ENCODE measurements at places on chromosomes 16 and 17. TPM values are rescaled to one million over a fixed set of nuclear protein-coding genes. Genes with fewer than 3 reads are reported as not detected.

Gene SLC16A11
- total RNA-seq = not detected

- no peak for DNase-seq
These were observed 2.8 kb downstream of the DCUN1D3 start for GRCh38 chr16:20897253-20897897.

DNA sequence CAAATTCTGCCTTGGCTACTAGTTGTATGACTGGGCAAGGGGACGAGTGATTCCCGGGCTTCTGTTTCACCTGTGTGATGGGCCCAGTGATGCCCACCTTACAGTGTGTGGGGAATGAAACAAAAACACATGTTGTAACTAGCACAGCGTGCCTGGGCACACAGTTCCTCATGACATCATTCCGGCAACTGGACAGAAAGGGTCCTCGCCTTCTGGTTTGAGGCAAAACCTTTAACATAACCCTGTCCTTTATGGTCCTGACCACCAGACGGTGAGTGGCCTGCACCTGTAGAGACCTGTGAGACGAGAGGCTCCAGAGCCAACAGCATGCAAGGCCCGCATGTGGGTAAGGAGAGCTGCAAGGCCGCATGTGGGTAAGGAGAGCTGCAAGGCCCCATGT, 7.7 kb upstream of the SLC38A8 start:
- DNase-seq = no peak

- DNase-seq = no peak
These were observed 35.0 kb downstream of the ENGASE start for GRCh38 chr17:79109584-79109983.

Gene MT1G
- total RNA-seq = not detected

DNA sequence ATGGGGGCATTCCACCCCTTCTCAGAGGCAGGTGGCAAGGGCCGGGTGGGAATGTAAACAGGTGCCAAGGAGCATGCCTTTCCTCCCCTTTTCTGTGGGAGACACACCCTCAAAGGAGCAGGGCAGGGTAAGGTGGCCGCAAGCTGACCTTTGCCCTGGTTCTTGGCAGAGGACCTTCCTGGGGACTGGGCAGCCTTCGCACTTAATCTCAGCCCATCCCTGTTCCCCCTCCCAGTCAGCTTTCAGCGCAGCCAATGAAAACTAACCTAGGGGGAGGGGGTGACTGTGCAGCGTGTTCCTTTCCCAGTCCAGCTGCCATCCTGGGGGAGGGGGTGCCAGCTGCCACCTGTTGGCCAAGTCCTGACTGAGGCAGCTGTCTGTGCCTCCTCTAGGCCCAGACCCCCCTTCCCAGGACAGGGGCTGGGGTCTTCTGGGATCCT, 2.8 kb downstream of the TRAF4 start:
- no peak for DNase-seq

GRCh38 chr16:52956044-52956443, 96.7 kb downstream of the CHD9NB start:
- DNase-seq = no peak

Gene ZG16
- total RNA-seq = not detected

- no peak for DNase-seq
These were observed 2.5 kb downstream of the HOXB1 start for GRCh38 chr17:48528153-48528935.

Gene CDH13
- not detected for total RNA-seq

- no peak for DNase-seq
These were observed 19.2 kb downstream of the NDUFAF8 start for GRCh38 chr17:81258292-81258691.

DNA sequence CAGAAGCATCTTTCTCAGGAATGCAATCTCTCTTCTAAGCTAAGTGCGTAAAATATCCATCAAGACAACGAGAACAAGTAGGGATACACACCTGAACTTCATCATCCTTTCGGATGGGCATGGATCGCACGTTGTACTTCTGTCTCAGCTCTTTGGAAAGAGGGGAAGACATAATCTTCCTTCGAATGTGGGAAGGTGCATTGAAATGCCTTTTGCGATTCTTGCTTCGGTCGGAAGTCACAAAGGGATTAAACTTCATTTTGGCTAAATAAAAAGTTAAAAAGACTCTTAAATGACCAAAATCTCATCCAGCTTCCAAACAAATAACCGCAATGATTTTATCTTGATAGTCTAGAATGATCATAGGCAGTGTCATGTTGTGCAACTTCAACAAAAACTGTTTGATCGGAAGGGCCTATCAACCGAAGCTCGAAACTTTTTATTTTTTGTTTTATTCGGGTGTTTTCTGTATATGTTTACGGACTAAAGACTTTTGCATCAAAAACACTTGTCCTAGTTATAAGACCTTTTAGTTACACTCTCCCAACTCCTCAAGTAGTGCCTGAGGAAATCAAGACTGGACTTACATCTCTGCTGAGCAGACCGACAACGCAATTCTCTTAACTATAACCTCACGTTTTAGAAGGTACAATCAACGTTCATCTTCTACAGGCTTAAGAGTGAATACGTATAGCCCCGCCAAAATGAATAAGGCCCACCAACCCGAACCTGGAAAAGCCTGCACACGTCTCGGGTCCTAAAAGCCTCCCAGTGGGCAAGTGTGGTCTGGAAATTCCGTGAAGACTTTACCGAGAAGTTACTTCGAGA, 727 bp downstream of the RPL26 start:
- DNase-seq = no peak

Gene CFAP119
- total RNA-seq = 9.1 TPM

DNA sequence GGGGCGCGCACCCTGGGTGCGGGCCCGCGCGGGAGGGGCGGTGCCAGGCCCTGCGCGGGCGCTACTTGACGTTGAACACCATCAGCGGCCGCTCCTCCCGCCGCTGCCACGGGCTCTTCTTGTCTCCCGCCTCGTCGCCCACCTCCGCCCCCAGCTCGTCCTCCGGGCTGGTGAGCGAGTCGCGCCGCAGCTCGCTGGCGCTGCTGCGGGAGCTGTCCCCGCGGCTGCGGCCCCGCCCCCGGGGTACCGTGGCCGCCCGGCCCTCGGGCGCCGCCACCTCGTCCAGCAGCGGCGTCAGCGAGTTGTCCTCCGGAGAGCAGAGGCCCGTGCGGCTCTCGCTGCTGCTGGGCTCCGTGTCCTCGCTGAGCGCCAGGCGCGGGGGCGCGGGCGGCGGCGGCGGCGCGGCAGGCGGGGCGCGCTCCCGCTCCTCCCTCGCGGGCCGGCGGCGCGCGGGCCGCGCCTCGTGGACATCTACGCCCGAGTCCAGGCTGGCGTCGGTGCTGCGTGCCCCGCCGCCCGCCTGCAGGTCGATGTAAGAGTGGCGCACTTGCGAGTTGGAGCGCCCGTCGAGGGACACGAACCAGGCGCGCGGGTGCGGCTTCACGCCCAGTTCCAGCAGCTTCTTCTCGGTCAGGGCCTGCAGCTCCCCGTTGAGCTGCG, 8.7 kb downstream of the GRN start:
- peak; percentile 36 for DNase-seq

- no peak for DNase-seq
These were observed 6.0 kb downstream of the CA4 start for GRCh38 chr17:60155815-60156214.

DNA sequence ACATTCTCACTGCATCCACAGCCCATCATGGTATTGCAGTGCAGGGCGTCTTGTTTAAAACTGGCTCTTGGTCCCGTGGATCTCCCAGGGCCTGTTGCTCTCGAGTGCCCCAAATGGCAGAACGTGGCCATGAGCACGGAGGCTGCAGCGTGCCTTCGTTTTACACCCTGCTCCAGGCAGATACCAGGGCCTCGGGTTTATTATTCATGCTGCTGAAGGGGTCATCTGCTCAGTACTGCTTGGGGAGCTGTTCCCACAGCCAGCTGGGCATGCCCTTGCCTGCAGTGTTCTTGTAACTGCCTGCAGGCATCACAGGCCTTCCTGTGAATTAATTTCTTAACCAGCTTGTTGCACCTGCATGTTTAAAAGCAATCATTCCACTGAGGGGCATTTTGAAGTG, 129.7 kb upstream of the CHMP6 start:
- no peak for DNase-seq

Gene SREBF1
- total RNA-seq = 59.3 TPM

Gene AANAT
- total RNA-seq = not detected

Gene DLX4
- 6.1 TPM for total RNA-seq

- DNase-seq = no peak
These were observed 32.5 kb downstream of the CYLD start for GRCh38 chr16:50774405-50774804.

Gene CDC27
- total RNA-seq = 117 TPM

DNA sequence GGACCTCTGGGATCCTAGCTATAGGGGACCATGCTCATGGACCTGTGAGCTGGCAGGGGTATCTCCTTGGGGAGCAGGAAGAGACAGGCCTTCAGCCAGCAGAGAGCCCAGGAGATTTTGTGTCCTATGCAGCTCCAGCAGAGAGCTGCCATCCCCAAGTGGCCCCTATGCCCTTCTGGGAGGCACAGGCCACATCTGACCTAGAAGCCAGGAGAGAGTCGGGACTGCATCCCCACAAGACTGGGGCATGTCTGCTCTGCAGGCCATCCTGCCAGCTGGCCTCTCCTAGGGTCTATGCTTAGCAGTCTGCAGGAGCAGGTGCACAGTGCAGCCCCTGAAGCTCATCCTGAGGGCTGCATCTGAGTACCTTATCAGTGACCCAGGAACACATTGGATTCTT, 279.5 kb downstream of the KIF2B start:
- no peak for DNase-seq

Gene NEUROD2
- total RNA-seq = not detected

Gene DPEP3
- total RNA-seq = not detected

DNA sequence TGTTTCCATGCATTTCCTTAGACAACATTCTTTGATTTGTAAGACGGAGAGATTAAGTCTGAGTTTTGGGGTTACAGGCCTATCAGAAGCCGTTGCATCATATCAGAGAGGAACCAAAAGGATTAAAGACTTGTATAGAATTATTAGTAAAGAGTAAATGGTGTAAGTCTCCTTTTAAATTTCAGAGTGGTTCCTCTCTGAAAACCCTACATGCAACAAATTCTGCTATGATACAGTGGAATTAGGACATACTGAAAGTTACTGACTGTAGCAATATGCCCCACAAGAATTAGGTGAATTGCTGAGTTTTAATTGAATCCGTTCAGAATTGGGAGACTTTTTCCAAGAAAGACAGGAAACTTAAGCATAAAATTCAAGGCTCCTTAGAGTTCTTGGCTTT, 221.6 kb downstream of the FTO start:
- DNase-seq = no peak

DNA sequence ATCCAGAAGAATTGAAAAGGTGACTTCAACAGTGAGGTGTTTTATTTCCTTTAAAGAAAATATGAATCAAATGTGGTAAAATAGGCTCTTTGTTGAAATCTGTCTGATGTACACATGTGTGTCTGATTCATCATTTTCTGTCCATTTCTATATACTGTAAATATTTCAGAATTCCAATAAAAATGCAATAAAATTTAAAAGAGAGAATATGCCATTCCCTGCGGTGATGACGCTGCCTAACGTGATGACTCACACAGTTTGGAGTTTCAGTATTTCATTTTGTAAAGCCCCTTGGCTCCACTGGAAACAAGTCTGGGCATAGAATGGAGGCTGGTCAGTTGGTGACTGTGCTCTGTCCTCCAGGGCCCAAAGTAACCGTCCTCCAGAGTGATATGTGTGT, 482.5 kb upstream of the CDH5 start:
- DNase-seq = peak; percentile 56

- DNase-seq = no peak
These were observed 167.4 kb downstream of the PITPNC1 start for GRCh38 chr17:67544364-67544955.

DNA sequence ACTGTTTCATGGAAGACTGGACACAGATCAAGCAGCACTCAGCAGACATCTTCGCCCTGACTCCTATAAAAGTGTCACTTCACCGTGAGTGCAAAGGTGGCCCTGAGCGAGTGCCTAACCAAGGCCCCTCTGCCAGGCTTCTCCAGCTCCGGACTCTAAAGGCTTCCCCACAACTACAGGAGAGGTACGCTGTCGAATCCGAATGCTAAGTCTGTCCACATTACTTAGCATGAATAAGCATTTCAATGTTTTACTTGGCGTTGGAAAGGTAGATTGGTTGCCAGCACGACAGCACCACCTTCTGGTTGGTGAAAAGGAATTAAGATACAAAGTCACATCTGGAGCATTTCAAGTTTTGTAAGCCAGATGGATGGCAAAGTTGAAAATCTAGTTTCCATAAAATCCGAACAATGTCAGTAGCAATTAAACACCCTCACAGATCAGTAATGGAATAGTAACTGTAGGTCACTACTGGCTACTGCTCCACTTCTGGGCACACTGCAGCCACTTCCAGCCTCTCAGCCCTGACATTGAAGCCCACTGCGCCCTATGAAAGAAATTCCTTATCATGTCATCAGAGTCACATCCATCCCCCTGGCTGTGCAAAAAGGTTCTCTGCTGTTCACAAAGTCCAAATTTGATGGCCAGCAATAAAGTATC, 100.9 kb downstream of the PARN start:
- DNase-seq = peak; percentile 76

GRCh38 chr17:80060644-80061043, 24.2 kb downstream of the CCDC40 start:
- no peak for DNase-seq

- DNase-seq = no peak
These were observed 64.4 kb downstream of the NFATC3 start for GRCh38 chr16:68149596-68149995.

GRCh38 chr17:74415608-74416396, 16.1 kb upstream of the GPRC5C start:
- DNase-seq = no peak

DNA sequence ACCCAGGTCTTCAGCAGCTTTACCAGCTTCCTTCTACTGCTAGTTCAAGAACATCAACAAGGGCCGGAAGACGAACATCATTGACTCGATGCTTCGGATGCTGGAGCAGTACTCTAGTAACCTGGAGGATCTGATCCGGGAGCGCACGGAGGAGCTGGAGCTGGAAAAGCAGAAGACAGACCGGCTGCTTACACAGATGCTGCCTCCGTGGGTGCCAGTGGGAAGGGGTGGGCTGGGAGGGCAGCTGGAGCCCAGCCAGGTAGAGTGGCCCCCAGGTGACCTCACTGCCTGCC, 12.1 kb downstream of the GUCY2D start:
- no peak for DNase-seq

- DNase-seq = peak; percentile 89
These were observed 27.5 kb downstream of the ZFHX3 start for GRCh38 chr16:73020409-73020884.

- DNase-seq = no peak
These were observed 8.3 kb downstream of the TEX2 start for GRCh38 chr17:64254755-64255154.

- DNase-seq = peak; percentile 57
These were observed 23.6 kb upstream of the ENPP7 start for GRCh38 chr17:79706931-79707850.

Data from MG63 (cell line).